AG08395 (cell line): ENCODE measurements at places on chromosomes 13 and 19.

DNA sequence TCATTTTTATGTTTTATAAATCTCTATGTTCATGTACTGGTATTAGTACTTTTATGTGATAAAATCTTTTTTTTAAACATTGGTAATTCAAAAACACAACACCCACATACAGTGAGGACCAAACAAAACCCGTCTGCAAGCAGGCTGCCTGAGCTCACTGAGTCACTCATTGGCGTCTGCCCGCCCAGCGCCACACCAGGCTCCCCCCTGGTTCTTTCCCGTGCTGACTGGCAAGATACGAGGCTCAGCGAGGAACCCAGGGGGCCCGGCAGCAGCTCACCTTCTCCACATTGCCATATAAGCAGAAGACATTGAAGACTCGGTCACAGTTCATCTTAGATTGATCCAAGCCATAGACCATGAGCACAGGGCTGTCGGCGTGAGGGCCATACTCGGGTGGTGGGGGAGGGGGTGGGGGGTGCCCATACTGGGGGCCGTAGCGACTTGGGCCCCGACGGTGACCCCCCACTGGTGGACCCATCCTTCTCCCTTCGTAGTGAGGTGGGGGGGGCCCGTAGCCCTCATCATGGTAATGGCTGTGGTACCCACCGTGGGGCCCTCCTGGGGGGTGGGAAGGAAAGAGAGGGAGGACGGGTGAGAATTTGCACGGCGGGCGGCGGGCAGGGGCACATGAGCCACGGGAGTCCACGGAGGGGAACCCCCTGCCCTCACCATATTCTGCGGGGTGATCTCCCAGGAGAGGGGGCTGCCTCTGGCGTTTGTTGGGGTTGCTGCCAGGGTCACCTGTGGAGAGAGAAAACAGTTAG lies 8.4 kb upstream of the ECH1 start:
- DNase-seq: no peak

DNA sequence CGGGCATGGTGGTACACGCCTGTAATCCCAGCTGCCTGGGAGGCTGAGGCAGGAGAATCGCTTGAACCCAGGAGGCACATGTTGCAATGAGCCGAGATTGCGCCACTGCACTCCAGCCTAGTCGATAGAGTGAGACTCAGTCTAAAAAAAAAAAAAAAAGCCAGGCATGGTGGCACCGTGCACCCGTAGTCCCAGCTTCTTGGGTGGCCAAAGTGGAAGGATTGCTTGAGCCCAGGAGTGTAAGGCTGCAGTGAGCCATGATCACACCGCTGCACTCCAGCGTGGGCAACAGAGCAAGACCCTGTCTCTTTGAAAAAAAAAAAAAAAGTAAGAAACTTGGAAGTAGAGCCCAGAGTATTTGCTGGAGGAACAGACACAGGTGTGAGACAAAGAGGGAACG lies 27.7 kb downstream of the CCDC8 start:
- DNase-seq: no peak

DNA sequence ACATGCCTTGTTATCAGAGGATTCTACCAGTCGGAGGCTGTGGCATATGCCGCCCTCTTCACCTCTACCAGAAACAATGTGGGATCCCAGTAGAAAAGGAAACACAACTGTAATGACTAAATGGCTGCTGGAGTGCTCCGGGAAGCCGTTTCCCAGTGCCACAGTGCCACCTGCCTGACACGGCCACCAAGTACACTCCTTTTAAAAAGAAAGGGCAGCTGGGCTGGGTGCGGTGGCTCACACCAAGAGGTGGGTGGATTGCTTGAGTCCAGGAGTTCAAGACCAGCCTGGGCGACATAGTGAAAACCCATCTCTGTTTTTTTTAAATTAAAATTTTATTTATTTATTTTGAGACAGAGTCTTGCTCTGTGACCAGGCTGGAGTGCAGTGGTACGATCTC lies 67.3 kb downstream of the TRPM4 start:
- peak; percentile 73 for DNase-seq

GRCh38 chr13:111662895-111663294 lies 342.5 kb downstream of the TEX29 start:
- no peak for DNase-seq

DNA sequence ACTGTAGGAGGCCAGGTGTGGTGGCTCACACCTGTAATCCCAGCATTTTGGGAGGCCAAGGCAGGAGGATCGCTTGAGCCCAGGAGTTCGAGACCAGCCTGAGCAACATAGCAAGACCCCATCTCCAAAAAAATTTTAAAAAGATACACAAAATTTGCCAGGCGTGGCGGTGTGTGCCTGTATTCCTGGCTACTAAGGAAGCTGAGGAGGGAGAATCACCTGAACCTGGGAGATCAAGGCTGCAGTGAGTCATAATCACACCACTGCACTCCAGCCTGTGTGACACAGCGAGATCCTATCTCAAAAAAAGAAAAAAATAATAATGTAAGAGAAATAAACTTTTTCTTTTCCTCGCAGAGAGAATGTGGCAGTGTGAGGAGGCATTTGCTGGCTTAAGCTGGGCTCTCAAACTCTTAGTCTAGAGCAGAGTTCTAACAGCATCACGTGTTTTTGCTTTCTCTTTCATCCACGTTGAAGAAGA lies 21.1 kb downstream of the FAM187B start:
- DNase-seq: no peak

GRCh38 chr19:13022859-13023636 lies 27.8 kb downstream of the NFIX start:
- DNase-seq: peak; percentile 90

GRCh38 chr19:29506619-29506911 lies 19.2 kb upstream of the VSTM2B start:
- DNase-seq: no peak

- no peak for DNase-seq
Observed at GRCh38 chr19:57334191-57334590, 13.9 kb downstream of the ZNF543 start.

DNA sequence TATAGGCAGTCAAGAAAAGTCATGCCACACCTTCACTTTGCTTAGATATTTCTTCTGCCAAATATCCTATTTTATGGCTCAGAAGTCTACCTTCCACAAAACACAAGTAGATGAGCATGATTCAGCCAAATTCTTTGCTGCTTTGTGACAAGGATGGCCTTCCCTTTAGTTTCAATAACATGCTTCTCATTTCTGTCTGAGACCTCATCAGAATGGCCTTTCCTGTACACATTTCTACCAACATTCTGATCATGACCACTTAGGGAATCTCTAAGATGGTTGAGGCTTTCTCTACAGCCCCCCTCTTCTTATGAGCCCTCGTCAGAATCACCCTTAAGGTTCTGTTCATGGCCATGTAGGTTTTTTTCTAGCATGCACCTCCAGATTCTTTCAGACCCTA lies 96.2 kb downstream of the COL4A2 start:
- DNase-seq: no peak

DNA sequence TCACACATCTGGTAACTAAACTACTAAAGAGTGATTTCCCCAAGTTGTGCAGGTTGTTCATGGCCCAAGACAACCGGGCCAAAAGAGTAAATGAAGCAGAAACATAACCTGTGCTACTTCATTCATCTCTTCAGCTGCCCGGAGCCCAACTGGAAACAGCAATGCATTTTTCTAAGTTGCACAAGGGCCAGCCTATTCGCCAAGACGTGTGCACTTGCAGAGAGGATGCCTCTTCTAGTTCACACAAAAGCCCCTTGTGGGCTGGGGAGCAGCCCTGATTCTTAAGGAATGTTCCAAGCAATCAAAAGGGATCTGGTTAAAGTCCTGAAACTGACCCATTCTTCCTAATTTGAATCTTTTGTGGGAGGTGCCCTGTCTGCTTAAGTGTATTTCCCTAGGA lies 275.8 kb downstream of the SHISA2 start:
- DNase-seq: no peak

GRCh38 chr13:47837104-47837880 lies 163.8 kb downstream of the SUCLA2 start:
- DNase-seq: no peak
